ENCODE measurements at places on chromosomes 11 and 22. TPM values are rescaled to one million over a fixed set of nuclear protein-coding genes. Genes with fewer than 3 reads are reported as not detected.

DNA sequence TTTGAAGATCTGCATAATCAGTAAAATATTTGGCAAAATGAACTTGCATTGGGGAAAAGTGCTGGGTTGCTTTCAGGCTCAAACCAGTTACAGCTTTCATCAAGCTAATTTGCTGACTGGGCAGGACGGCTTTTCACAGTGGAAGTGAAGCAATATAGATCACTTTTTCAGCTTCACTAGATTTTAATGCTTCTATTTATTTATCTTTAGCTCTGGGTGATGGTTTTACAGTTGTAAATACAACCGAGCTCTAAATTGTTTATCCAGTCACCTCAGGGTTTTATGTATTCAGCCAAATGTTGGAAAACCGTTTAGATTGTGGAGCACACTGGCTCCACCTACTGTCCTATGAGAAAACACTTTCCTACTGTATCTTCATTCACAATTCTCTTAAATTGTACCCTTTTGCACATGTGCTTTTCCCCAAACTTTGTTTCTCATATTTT lies 58.2 kb downstream of the ACER3 start:
- no peaks in the 10 kb centered on the region for H3K27me3 ChIP-seq
- no peaks in the 10 kb centered on the region for H3K36me3 ChIP-seq
- no peak for DNase-seq
- H3K27ac ChIP-seq: no peak overlapping the region
- H3K4me1 ChIP-seq: no peaks in the 10 kb centered on the region

The SHANK3 gene
- total RNA-seq: 28.8 TPM

The SPDYC gene
- total RNA-seq: not detected

DNA sequence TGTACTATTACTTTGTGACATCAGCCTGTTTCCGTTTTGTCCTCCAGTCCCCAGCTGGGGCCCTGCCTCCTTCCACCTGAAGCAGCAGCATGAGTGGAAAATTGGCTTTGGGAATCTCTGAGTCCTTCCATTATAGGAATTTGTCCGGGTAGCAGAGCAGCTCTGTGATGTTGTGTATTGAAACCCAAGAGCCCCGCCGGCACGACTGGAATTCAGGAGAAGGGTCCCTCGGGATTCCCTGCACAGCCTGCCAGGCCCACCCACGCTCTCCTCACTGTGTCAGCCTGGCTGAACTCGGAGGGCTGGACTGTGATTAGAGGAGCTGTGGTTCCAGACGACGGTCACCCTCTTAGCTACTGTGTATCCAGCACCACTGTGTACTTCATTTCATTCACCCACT lies 18.8 kb upstream of the TSPAN18 start:
- H3K27ac ChIP-seq: no peak overlapping the region
- no peaks in the 10 kb centered on the region for H3K4me1 ChIP-seq
- H3K36me3 ChIP-seq: no peaks in the 10 kb centered on the region
- H3K27me3 ChIP-seq: no peaks in the 10 kb centered on the region
- no peak for DNase-seq
- no peak overlapping the region for H3K4me3 ChIP-seq

The MMP11 gene
- total RNA-seq: 1.9 TPM

The TRIM3 gene
- total RNA-seq: 43.9 TPM

The TMPRSS4 gene
- total RNA-seq: not detected

DNA sequence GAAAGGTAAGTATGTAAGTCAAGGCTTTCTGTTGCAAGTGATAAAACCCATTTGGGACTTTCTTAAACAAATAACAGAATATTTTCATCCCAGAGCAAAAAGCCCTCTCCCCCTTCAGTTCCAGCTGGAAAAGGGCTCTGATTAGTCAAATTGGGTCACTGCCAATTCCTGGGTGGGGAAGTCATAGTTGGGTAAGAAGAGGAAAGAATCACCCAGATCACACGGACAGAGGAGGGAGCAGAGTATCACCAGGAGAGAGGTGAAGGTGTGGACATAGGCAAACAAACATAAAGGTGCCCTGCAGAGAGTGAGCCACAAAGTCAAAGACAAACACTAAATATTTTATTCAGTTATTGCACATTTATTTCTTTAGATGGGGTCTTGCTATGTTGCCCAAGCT lies 36.3 kb upstream of the SORL1 start:
- no peak overlapping the region for H3K27ac ChIP-seq
- no peaks in the 10 kb centered on the region for H3K36me3 ChIP-seq
- H3K4me1 ChIP-seq: no peaks in the 10 kb centered on the region
- DNase-seq: no peak
- H3K27me3 ChIP-seq: no peaks in the 10 kb centered on the region

DNA sequence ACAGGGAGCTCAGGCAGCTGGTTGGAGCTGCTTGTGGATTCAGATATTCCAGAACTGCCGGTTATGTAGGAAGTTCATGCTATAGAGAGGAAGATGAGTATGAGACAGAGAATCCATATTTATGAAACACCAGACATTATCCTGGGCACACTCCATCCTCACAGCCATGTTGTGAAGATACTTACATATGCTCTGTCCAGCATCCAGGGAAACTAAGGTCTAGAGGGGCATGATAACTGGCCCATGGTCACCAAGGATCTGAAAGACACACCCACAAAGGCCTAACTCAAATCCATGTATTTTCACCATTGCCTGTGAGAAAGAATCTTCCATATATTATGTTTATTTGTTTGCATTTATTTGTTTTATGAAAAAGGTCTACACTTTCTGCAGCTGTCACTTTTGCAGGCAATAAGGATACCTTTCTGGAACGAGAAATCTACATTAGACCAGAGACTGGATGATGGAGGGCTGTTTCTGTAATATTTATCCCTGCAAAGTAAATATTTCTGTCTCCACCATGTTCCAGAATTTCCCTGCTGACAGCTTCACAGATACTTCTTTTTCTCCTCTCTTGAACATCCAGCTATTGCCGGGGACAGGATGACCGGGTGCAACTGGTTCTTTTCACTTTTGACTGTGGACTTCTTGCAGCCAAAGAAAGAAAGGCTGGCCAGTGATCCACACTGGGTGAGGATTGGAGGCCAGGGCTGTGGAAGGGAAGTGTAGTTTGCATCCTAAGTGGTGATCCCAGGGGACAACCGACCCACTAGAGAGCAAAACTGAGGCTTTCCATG lies 145.9 kb upstream of the NAV2 start:
- no peak overlapping the region for H3K4me3 ChIP-seq
- peaks cover 4% of the 10 kb centered on the region for H3K4me1 ChIP-seq
- H3K27ac ChIP-seq: no peak overlapping the region
- DNase-seq: no peak
- H3K36me3 ChIP-seq: no peaks in the 10 kb centered on the region

- H3K36me3 ChIP-seq: no peaks in the 10 kb centered on the region
- no peak overlapping the region for H3K27ac ChIP-seq
- no peak for DNase-seq
- H3K27me3 ChIP-seq: no peaks in the 10 kb centered on the region
- H3K4me1 ChIP-seq: no peaks in the 10 kb centered on the region
These were observed 881.4 kb upstream of the CHORDC1 start for GRCh38 chr11:91104237-91104636.

The SCN3B gene
- 1.9 TPM for total RNA-seq

The GAB2 gene
- total RNA-seq: 24.9 TPM

- no peaks in the 10 kb centered on the region for H3K36me3 ChIP-seq
- H3K27me3 ChIP-seq: no peaks in the 10 kb centered on the region
- no peak overlapping the region for H3K4me3 ChIP-seq
- peak overlapping the region; percentile 35 for H3K27ac ChIP-seq
- no peak for DNase-seq
These were observed 98.9 kb downstream of the ETS1 start for GRCh38 chr11:128488471-128488870.

The FGF4 gene
- total RNA-seq: not detected

- peak overlapping the region; percentile 52 for H3K27ac ChIP-seq
- H3K4me1 ChIP-seq: no peaks in the 10 kb centered on the region
- H3K4me3 ChIP-seq: no peak overlapping the region
- no peaks in the 10 kb centered on the region for H3K27me3 ChIP-seq
- DNase-seq: no peak
- no peaks in the 10 kb centered on the region for H3K36me3 ChIP-seq
These were observed 49.3 kb downstream of the LRFN4 start for GRCh38 chr11:66906061-66906733.

DNA sequence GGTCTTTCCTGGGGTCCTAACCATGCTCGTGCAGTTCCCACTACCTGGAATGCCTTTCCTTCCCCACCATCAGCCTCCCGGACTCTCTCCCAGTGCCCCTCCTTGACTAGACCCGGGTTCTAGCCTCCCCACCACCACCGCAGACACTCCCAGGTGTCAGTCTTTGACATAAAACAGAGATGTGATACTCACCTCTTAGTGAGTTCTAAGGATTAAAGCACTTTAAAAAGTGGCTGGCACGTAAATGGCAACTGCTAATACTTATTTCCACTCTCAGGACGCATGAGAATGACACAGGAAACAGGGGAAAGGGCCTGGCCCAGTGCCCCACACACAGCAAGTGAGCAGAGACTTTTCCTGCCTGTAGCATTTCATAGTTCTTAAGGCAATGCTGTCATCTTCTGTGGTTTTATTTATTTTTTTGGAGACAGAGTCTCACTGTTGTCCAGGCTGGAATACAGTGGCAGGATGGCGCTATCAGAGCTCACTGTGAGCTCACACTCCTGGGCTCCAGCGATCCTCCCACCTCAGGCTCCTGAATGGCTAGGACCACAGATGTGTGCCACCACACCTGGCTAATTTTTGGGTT lies 1.9 kb upstream of the SLC25A45 start:
- H3K27me3 ChIP-seq: no peaks in the 10 kb centered on the region
- H3K4me1 ChIP-seq: peaks cover 42% of the 10 kb centered on the region
- H3K36me3 ChIP-seq: no peaks in the 10 kb centered on the region
- peak overlapping the region; percentile 99 for H3K27ac ChIP-seq
- DNase-seq: peak; percentile 59

DNA sequence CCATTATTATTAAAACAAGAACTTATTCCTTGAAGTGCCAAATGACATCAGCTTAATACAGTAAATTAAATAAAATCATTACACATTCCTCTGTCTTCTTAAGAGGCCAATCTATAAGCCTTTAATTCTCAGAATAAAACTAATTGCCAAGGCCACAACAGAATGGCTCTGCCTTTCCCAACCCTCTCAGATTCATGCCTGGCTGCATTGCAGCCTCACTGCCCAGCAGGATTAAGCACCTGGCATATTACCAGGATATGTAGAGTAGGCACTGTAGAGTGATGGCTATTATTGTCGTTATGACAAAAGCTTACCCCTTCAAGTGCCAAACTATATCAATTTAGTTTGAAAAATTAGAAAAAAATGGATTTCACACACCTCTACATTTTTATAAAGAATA lies 9.4 kb upstream of the CALCA start:
- H3K36me3 ChIP-seq: no peaks in the 10 kb centered on the region
- DNase-seq: no peak
- no peaks in the 10 kb centered on the region for H3K4me1 ChIP-seq
- no peak overlapping the region for H3K27ac ChIP-seq
- H3K4me3 ChIP-seq: no peak overlapping the region

The CLCF1 gene
- 11.1 TPM for total RNA-seq

- H3K36me3 ChIP-seq: peaks cover 4% of the 10 kb centered on the region
- no peaks in the 10 kb centered on the region for H3K27me3 ChIP-seq
- H3K4me3 ChIP-seq: no peak overlapping the region
- H3K4me1 ChIP-seq: no peaks in the 10 kb centered on the region
These were observed 29.2 kb downstream of the CPT1A start for GRCh38 chr11:68812526-68812925.

- no peak overlapping the region for H3K4me3 ChIP-seq
- no peaks in the 10 kb centered on the region for H3K36me3 ChIP-seq
- no peak overlapping the region for H3K27ac ChIP-seq
- no peaks in the 10 kb centered on the region for H3K4me1 ChIP-seq
- H3K27me3 ChIP-seq: no peaks in the 10 kb centered on the region
These were observed 68.4 kb downstream of the GAS2 start for GRCh38 chr11:22734628-22735345.

The POU2AF3 gene
- 3.6 TPM for total RNA-seq

GRCh38 chr11:105856954-105857353 lies 165.1 kb downstream of the MSANTD4 start:
- H3K27me3 ChIP-seq: no peaks in the 10 kb centered on the region
- DNase-seq: no peak
- H3K27ac ChIP-seq: no peak overlapping the region
- H3K4me3 ChIP-seq: no peak overlapping the region
- H3K36me3 ChIP-seq: no peaks in the 10 kb centered on the region

The OR52A5 gene
- not detected for total RNA-seq

GRCh38 chr11:130458410-130458729 lies 9.9 kb downstream of the ADAMTS15 start:
- no peaks in the 10 kb centered on the region for H3K27me3 ChIP-seq
- no peak for DNase-seq
- H3K36me3 ChIP-seq: no peaks in the 10 kb centered on the region
- H3K4me3 ChIP-seq: no peak overlapping the region

The PIWIL4 gene
- total RNA-seq: 5.6 TPM

The SLC6A5 gene
- total RNA-seq: not detected

GRCh38 chr11:1341928-1342524 lies 32.6 kb upstream of the TOLLIP start:
- H3K4me1 ChIP-seq: no peaks in the 10 kb centered on the region
- H3K36me3 ChIP-seq: no peaks in the 10 kb centered on the region
- no peak for DNase-seq
- H3K27me3 ChIP-seq: no peaks in the 10 kb centered on the region

GRCh38 chr11:120131941-120132644 lies 5.8 kb downstream of the TRIM29 start:
- DNase-seq: peak; percentile 87
- H3K27me3 ChIP-seq: no peaks in the 10 kb centered on the region
- H3K36me3 ChIP-seq: no peaks in the 10 kb centered on the region
- H3K4me1 ChIP-seq: peaks cover 4% of the 10 kb centered on the region
- H3K4me3 ChIP-seq: no peak overlapping the region

GRCh38 chr11:114010931-114011330 lies 36.0 kb downstream of the HTR3A start:
- H3K27me3 ChIP-seq: no peaks in the 10 kb centered on the region
- H3K4me1 ChIP-seq: no peaks in the 10 kb centered on the region
- H3K4me3 ChIP-seq: no peak overlapping the region
- DNase-seq: no peak
- H3K36me3 ChIP-seq: no peaks in the 10 kb centered on the region

- peaks cover 5% of the 10 kb centered on the region for H3K4me1 ChIP-seq
- no peak overlapping the region for H3K4me3 ChIP-seq
- H3K27me3 ChIP-seq: no peaks in the 10 kb centered on the region
- no peaks in the 10 kb centered on the region for H3K36me3 ChIP-seq
- no peak overlapping the region for H3K27ac ChIP-seq
These were observed 2.2 kb upstream of the NUP160 start for GRCh38 chr11:47850337-47850736.

GRCh38 chr22:27381552-27381951 lies 420.0 kb downstream of the MN1 start:
- no peaks in the 10 kb centered on the region for H3K27me3 ChIP-seq
- DNase-seq: no peak
- H3K36me3 ChIP-seq: no peaks in the 10 kb centered on the region

- H3K4me3 ChIP-seq: no peak overlapping the region
- no peaks in the 10 kb centered on the region for H3K36me3 ChIP-seq
- H3K27ac ChIP-seq: peak overlapping the region; percentile 87
- H3K4me1 ChIP-seq: no peaks in the 10 kb centered on the region
These were observed 41.4 kb downstream of the ANO1 start for GRCh38 chr11:70119502-70119901.

The FREY1 gene
- 0.48 TPM for total RNA-seq

The C1QTNF6 gene
- total RNA-seq: 3.5 TPM

The SCGB1C1 gene
- not detected for total RNA-seq

- H3K36me3 ChIP-seq: no peaks in the 10 kb centered on the region
- DNase-seq: no peak
These were observed 123.9 kb downstream of the CTNND1 start for GRCh38 chr11:57885298-57886050.

GRCh38 chr11:11400635-11401232 lies 47.7 kb upstream of the CSNK2A3 start:
- H3K36me3 ChIP-seq: no peaks in the 10 kb centered on the region
- DNase-seq: no peak
- H3K4me1 ChIP-seq: no peaks in the 10 kb centered on the region
- H3K27ac ChIP-seq: no peak overlapping the region
- H3K27me3 ChIP-seq: no peaks in the 10 kb centered on the region
- H3K4me3 ChIP-seq: no peak overlapping the region

Data from breast epithelium (tissue), 4 donors.